ENCODE measurements at places on chromosomes 1 and 21.

DNA sequence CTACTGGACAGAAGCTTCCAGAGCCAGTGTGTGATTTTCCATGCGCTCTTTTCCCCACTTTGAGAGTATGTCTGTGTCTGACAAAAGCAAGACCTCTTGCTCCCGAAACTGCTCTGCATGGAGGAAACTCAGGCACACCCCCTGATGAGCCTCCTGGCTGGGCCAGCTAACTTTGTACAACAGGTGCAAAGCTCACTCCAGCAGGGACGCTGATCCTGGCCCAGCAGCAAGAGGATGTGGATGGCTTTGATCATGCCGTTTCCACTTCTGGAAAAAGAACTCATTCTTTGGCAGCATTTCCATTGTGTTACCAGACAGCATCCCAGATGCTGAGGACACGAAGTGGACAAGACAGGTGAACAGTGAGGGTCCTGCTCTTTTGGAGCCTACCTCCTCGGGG, 103.1 kb downstream of the TLR5 start:
- no peak for DNase-seq

DNA sequence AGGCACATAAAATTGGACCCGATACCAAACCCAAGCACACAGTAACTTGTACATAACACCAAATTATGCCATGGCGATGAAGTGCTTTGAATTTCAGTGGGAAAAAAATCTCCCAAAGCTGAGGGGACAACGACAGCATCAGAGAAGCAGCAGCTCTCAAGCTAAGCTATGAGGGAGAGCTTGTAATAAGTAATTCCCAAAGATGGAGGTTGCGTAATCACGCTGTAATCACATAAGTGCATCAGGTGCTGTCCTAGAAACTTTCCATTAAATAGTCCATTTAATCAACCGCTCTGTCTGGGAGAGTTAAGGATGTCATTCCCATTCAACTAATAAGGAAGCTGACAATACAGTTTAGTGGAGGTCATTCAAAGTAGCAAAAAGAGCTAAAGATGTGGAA, 37.6 kb upstream of the KRTAP19-8 start:
- DNase-seq: no peak

- peak; percentile 94 for DNase-seq
These were observed 72.2 kb downstream of the CD46 start for GRCh38 chr1:207823880-207824566.

DNA sequence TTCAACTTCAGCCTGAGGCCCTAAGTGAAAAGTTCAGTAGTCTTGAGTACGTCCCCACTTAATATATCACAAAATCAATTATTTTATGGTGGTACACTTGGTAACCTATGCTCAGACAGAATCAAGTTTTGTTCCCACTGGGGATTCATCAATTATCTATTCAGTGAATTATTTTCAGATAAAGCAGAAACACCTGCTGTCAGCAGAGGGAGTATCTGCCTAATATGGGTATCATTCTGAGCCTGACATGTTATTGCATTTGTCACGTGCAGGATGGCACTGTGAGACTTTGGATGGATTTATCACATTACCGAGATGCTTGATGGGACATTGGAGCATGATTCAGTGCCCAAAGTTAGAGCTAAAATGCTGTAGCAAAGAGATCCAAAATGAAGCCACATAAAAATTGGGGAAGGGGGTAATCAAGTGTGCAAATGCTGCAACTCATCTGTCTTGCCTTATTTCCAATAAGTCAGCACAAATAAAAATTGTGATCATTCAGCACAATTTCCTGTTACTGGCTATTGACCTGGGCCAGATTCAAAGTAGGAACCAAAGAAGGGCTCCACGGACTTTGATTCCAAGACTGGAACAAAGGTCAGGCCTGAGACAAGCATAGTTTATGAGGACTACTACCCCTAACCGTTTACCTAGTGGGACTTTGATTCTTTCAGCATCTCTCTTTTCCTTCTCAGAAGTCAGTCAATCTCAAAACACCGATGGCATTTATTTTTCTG, 657.6 kb downstream of the LMO4 start:
- no peak for DNase-seq

- DNase-seq: no peak
These were observed 33.3 kb downstream of the MAEL start for GRCh38 chr1:167022384-167022783.

DNA sequence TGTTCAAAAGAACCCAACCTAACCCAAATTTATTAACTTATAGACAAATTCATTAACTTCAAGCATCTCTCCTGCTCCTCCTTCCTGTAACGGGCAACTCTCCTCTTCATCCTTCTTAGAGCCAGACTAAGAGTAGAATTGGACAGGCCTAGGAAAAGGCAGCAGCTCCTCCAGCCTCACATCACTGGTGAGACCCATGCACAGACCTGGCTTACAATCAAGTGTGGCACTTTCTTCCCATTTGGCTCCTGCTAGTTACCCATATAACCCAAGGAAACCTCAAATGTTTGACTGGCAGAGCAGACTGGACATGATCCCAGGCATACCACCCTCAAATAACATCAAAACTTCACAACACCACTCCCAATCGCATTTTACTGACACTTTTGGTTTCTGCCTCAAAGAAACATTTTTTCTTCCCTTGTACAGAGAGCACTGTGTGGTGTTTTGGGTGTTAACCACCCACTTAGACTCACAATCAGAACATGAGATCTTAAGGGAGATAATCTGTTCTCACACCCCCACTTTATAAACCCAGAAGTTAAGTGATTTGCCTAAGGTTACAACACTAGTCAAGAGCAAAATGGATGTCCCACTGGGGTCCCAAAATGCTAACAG, 101.4 kb downstream of the SIPA1L2 start:
- no peak for DNase-seq

- DNase-seq: no peak
These were observed 2.4 kb upstream of the SNRPE start for GRCh38 chr1:203858975-203859374.

- no peak for DNase-seq
These were observed 402.7 kb downstream of the DISC1 start for GRCh38 chr1:232029315-232029714.

DNA sequence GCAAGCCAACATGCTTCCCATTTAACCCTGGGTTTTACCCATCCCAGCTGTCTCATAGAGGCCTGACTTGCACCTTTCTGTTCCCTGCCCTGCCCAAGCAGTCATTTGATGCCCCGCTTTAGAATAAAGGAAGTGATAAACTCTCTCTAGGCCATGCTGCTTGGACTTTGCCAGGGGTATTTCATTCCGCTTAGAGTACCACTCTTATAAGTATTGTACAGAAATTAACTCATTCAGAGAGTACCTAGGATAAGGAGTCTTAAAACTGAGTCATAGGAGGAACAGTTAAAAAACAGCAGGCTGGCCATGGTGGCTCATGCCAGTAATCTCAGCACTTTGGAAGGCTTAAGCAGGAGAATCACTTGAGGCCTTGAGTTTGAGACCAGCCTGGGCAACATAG, 21.0 kb upstream of the LYST start:
- DNase-seq: no peak

GRCh38 chr1:245953876-245954660, 553.0 kb downstream of the SMYD3 start:
- no peak for DNase-seq

GRCh38 chr21:45987121-45987711, 5.6 kb downstream of the COL6A1 start:
- no peak for DNase-seq

- DNase-seq: no peak
These were observed 23.3 kb upstream of the PADI6 start for GRCh38 chr1:17348593-17349234.

- no peak for DNase-seq
These were observed 423.9 kb downstream of the PTBP2 start for GRCh38 chr1:97145321-97145956.

DNA sequence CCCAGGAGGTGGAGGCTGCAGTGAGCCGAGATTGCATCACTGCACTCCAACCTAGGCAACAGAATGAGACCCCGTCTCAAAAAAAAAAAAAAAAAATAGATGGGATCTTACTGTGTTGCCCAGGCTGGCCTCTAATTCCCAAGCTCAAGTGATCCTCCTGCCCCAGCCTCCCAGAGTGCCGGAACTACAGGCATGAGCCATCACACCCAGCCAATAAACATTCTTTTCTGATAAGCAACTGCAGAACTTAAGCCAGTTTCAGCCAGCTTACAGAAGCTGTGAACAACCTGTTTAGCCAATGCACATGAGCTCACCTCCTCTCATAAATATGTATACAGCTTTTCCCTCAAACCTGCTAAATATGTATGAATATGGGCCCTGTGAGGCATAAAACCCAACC, 3.1 kb upstream of the MIIP start:
- no peak for DNase-seq

GRCh38 chr1:28985427-28985826, 71.1 kb downstream of the EPB41 start:
- DNase-seq: no peak

DNA sequence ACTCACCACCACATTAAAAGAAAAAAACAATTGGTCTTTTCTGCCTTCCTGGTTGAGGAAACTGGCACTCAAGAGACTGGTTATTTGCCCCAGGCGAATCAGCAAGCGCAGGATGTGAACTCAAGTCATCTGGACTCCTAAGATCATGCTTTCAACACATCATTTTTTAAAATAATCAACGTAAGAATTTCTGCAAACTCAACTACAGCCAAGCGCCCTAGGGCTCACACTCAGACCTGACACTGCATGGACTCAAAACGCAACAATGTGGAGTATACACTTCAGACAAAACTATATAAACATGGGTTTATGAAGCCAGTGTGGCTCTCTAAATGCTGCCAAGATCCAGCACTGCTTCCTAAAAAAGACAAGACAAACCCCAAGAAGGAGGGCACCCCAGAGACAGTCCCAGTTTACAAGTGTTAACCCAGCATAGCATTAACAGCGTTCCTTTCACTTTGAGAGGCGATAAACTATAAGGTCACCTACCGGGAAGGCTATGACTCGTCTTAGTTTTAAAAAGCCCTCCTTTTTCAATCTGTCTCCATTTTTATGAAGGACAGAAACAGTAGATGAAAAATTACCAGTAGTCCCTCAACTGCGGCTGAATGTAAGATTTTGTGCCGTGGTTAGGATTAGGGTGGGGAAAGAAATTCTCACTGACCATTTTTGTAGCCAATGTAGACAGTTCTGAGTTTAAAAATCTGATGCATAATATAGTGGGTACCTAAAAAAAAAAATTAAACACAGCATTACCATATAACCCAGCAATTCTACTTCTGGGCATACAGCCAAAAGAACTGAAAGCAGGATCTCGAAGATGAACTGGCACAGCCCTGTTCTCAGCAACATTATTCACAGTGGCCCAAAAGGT, 54.8 kb downstream of the SIPA1L2 start:
- DNase-seq: no peak

DNA sequence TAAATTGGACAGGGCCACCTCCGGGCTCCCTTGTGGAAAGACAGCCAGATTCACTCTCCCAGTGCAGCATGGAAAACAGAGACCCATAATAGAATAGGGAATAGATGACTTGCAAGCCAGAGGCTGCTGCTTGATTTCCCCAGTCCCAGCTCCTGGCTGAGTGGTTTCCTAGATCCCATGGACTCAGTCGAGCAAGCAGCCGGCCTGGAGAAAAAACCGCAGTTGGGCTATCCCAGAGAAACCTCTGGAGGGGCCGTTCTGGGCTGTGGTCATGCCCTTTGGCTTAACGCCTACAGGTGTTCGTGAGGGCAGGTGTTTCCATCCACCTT, 61.7 kb downstream of the ELK4 start:
- DNase-seq: no peak

DNA sequence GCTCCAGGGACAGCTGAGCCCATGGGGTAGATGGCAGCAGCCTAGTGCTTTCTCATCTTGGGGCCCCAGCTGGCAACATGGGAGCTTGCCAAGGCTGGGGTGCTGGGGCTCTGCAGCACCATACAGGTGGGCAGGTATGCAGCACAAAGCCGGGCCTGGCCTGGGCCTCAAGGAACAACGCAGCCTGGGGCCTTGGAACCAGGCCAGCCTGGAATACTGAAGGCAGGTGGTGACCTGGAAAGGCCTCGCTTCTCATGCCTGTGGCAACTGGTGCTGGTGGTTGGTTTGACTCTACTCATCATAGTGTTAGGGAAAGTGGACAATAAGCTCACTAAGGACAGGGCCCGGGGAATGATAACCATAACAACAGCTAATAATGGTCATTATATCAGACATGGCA, 27.0 kb upstream of the SDHB start:
- DNase-seq: no peak

DNA sequence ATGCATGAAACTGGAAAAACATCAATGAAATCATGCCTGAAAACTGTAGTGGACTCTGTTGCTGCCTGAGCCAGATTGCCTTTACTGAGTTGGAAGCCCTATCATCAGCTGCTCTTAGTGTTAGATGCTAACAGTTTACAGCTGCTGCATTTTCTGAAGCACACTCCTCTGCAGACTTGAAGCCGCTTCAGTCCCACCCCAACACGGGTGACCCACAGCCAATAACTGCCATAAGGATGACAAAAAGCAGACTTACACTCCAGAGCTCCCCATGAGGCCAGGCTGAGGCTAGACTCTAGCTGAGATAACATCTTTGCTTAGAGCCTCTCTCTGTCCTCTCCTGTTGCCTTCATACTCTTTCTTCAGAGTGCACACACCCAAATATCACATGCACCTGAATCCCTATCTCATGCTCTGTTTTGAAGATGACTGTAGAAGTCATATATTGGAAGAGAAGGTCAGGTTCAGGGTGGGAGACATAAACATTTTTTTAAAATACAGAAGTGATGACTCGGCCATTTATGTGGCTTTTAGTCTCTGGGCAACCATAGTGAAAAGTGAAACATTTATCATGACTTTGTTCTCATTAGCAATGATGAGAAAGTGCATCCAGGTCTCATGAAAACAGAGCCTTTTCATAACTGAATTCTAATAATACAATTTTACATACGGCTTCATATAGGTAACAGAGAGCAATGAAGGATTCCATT, 161.0 kb downstream of the KCNK2 start:
- no peak for DNase-seq

DNA sequence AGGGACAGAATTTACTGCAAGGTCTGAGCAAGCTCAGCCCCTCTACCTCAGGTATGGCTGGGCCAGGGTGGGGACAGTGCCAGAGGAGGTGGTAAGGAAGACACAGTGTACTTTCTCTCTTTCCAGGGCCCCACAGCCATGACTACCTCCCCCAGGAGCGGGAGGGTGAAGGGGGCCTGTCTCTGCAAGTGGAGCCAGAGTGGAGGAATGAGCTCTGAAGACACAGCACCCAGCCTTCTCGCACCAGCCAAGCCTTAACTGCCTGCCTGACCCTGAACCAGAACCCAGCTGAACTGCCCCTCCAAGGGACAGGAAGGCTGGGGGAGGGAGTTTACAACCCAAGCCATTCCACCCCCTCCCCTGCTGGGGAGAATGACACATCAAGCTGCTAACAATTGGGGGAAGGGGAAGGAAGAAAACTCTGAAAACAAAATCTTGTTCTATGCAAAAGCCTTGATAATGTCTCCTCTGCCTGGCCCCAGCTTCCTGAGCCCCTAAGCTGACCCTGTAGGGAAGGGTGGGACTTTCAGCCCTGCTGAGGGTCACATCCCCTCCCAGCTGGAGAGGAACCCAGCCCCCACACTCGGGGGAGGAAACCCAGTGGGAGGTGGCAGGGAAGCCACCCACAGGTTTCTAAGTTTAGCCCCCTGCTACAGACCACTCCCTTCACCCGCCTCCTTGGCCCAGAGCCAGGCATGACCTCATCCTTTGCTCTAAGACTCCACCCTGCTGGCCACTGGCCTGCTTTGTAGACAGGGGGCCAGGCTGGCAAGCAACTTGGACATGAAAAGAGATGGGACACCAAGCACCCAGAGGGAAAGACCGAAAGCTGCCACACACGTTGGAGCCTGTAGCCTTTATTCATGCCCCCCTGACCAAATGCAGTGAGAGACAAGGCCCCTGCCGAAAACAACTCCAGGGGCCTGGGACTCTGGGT, 6.4 kb downstream of the RHOC start:
- peak; percentile 93 for DNase-seq

- DNase-seq: no peak
These were observed 55.8 kb upstream of the ATP2B4 start for GRCh38 chr1:203570805-203571204.

All from hematopoietic multipotent progenitor cell treated with erythropoietin and hydrocortisone succinate and interleukin-3 and kit ligand, for 17 days (in vitro differentiated cells).